ENCODE measurements at places on chromosomes 5 and 9.

DNA sequence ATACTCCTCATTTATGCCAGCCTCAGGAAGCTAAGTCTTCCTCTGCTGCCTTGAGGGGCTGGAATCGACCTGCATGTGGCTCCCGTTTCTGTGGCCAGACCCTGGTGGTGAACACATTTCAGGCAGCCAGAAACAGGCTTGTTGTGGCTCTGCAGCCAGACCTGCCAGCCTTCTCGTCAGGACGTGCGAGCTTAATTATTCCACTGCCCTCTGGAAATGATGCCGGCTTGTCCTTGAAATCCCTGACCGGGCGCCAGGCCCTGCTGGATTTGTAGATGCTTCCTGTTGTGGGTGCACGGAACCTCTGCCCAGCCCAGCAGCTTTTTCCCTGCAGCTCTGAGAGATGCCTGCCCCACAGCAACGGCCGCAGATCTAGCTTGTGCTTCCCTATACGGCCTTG is 41.6 kb downstream of the PDZD2 start:
- no peak for DNase-seq

GRCh38 chr5:38666668-38667498 is 110.4 kb upstream of the LIFR start:
- peak; percentile 5 for DNase-seq

DNA sequence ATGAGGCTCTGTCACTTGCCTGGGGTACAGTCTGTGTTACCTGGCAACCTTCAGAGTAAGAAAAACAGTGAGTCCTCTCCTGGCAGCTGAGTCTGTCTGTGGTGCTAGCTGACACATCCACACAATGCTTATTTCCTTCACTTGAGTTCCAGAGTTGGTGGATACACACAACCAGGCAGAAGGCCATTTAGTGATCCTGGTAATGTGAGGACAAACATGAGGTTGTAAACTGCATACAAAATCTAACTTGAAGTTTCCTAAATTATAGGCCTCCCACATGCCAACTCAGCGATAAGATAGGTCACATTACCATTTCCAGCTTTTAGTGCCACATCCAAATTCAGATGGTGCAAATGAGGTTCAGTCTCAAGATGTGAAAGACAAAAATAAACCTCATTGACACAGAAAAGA is 125.5 kb downstream of the DCP2 start:
- no peak for DNase-seq

- no peak for DNase-seq
These were observed 42.8 kb downstream of the SHB start for GRCh38 chr9:38026021-38026809.

GRCh38 chr9:32380944-32381343 is 3.5 kb upstream of the ACO1 start:
- DNase-seq, result no peak

GRCh38 chr9:130786526-130786925 is 48.5 kb upstream of the ABL1 start:
- no peak for DNase-seq

DNA sequence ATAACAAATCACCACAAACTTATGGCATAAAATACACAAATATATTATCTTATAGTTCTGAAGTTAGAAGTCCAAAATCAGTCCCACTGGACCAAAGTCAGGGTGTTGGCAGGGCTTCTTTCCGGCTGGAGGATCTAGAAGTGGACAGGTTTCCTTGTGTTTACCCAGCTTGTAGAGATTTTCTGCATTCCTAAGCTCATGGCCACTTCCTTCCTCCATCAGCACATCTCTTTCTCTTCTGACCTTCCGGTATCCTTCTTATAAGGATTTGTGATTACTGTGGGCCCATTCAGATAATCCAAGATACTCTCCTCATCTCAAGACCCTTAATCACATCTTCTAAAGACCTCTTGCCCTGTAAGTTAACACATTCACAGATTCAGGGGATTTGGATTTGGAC is 97.6 kb downstream of the RAB3C start:
- no peak for DNase-seq

GRCh38 chr9:84941792-84942191 is 272.3 kb downstream of the NTRK2 start:
- DNase-seq, result no peak

- DNase-seq, result no peak
These were observed 50.7 kb upstream of the SHB start for GRCh38 chr9:38119560-38120236.

Measured in OCI-LY7 (cell line).